ENCODE measurements at places on chromosomes 12 and 14.

DNA sequence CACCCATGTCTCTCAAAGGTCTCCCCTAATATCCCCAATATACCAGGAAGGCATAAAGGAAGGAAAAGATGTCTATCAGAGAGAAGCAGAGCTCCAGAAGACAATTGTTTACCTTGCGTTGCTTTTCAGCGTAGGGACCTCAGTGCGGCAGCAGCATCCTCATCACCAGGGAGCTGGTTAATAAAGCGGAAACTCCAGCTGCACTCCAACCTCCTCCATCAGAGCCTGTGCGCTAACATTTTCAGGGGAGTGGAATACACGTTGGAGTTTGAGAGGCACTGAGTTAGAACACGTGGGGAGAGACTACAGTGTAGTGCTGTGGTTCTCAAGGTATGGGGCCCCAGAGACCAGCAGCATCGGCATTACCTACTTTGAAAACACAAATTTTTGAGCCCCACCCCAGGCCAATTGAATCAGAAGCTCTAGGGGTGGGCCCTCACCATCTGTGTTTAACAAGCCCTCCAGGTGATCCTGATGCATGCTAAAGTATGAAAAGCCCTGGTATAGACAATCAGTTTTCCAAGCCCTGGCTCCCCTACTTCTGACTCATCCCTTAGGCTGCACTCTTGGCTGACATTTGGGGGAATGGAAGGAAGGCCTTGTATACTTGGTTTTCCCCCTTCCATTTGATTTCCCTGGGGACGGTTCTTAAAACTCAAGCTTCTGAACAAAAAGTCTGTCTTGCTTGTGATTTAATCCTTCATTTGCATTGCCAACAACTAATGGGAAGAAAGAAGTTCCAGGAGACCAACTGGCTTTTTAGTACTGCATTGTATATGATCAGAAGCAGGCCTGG is 419.0 kb upstream of the CCDC196 start:
- no peak for DNase-seq

GRCh38 chr12:112664569-112664968 is 127.0 kb upstream of the RPH3A start:
- DNase-seq: no peak

- no peak for DNase-seq
Measured at GRCh38 chr12:124039276-124039675, 66.3 kb downstream of the ZNF664 start.

DNA sequence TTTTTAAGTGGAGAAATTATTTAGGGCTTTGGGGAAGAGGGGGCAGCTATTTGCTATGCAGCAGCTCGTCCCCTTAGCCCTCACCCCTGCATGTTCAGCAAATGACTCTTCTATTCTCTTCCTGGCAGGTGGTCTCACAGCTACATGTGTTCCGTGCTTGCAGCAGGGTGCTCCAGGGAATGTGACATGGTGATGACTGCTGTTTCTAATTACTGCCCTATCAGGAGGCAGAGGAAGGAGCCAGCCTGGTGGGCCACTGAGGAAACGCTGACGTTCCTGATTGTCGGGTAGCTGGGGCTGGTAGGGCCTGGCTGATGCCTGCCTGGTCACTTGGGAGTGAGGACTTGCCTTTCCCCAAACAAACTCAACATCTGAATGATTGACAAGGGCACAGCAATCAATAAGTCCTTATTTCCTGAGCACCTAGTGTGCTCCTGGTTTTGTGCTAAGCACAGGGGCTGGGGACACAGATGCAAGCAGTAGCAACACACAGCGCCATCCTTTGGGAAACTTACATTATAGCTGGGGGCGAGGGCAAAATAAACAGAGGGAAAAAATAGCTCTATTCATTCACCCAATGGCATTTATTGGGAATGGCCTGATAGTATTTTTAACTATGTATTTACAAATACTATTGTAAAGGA is 377.8 kb downstream of the FUT8 start:
- DNase-seq: no peak

GRCh38 chr12:54229624-54230212 is 40.9 kb upstream of the SMUG1 start:
- DNase-seq: no peak

DNA sequence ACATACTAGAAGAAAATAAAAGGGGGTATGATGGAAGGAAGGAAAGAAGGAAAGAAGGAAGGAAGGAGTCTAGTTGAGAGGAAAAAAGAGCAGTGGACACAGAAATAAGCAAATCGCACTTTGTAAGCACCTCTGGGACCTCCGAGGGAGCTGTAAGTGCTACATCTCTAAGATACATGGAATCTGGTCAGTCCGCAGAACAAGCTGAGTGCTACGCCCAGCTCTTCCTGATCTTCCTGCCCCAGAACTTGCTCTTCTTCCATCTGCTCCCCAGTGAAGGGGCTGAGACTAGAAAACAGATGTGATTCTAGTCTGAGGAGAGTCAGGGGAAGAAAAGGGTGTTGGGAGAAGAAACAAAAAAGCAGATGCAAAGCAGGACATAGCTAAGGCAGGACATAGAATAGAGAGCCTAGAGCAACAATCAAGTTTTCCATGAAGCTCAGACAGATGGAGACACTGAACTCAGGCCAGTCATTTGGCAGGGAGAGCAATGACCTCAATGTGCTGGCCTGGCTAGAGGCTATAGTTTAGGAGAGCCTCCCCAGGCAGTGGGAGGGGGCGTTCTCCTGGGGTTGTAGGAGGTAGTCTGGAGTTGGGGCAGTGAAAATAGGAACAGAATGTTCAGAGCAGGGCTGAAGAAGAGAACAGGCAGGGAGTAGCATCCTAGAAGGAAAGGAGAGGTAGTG is 1.7 kb upstream of the MFAP5 start:
- no peak for DNase-seq

DNA sequence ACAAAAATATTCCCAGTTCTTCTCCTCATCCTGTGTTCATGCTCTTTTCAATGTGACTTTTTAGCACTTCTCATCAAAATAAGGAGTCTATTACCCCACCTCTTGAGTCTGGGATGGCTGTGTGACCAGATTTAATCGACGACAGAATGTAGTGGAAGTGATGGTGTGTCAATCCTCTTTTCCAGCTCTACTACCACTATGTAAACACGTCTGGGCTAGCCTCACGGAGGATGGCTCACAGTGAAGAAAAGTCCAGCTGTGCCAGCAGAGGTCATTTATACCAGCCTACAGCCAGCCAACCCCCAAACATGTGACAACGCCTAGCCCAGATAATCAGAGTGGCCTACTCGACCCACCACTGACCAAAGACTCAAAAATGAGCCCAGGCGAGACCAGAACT is 37.3 kb upstream of the FGF6 start:
- DNase-seq: no peak

- no peak for DNase-seq
Measured at GRCh38 chr12:18970603-18971002, 158.9 kb upstream of the PLEKHA5 start.

- peak; percentile 58 for DNase-seq
Measured at GRCh38 chr12:52561880-52562449, 9.0 kb upstream of the KRT71 start.

GRCh38 chr12:121713257-121713777 is 765 bp downstream of the TMEM120B start:
- no peak for DNase-seq

- DNase-seq: peak; percentile 51
Measured at GRCh38 chr12:19129486-19130223, at the start of gene PLEKHA5. TSS of gene PLEKHA5 (plus strand) at chr12:19129733. CDS start at chr12:19129800, 67 bp downstream.

All from DMS79 (cell line).